ENCODE measurements at places on chromosomes 2 and 18.

GRCh38 chr2:197184959-197185586, 125.5 kb downstream of the ANKRD44 start:
- DNase-seq, result no peak

DNA sequence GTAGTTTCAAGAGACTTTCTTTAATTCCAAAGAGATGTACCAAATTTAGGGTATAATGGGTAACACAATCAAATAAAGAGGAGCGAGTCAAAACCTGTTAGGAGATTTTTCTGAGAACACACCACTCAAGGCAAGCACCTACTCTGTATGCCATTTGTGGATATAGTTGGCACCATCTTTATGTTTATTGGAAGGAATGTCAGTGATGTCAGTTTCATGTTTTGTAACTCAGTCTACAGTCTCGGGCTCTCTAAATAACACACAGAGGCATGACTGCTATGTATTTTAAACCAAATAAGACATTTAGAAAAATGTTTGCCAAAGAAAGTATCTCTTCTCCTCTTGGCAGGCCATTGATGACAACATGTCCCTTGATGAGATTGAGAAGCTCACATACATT, 59.7 kb downstream of the CPS1 start:
- DNase-seq, result no peak

DNA sequence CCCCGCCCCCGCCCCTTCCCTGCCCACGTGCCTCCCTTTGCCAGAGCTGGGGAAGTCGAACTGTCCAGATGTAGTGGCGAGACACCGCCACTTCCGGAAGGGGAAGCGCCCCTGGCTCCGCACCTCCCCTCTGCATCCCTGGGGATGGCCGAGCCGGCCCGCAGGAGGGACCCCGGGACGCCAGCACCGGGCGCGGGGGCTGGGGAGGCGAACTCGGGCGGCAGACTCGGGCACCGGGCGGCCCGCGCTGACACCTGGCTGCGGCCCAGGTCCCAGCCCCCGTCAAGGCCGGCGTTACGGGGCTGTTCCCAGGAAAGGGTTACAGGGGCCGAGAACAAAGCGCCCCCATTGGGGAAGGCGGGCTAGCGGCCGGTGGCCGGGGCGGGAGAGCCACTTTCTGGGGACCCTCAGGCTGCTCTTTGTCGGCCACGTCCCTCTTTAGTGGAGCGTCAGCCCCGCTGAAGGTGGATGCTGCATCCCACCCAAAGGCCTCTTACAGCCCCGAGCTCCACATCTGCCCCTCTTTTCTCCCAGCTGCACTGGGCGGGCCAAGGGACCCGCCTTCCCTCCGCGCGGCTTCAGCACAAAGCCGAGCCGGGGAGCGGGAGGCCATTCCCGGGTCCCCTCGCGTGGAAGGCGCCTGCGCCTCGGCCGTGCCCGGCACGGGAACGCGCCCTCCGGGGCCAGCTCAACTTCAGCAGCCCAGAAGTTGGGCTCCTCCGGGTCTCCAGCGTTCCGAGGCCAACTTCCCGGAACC, 1.3 kb downstream of the SDC1 start:
- DNase-seq, result peak; percentile 61

- no peak for DNase-seq
Observed at GRCh38 chr2:168176402-168176801, 71.0 kb downstream of the STK39 start.

GRCh38 chr18:11859903-11860407, 8.7 kb downstream of the CHMP1B start:
- peak; percentile 83 for DNase-seq

DNA sequence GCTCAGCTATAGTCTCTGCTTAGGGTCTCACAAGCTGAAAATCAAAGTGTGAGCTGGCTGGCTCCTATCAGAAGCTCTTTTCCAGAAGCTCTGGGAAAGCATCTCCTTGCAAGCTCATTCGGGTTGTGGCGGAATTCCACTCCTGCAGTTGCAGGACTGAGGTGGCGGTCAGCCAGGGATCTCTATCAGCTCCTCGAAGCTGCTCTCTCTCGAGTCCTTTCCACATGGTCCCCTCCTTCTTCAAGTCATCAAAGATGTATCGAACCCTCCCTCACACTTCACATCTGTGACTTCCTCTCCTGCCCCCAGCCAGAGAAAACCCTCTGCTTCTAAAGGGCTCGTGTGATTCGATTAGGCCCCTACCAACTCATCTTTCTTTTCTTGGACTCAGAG, 141.7 kb downstream of the ZFP36L2 start:
- no peak for DNase-seq

GRCh38 chr2:231030725-231031124, 6.6 kb upstream of the C2orf72 start:
- no peak for DNase-seq

Data from HepG2 (cell line).